ENCODE measurements at places on chromosomes 7 and 10.

DNA sequence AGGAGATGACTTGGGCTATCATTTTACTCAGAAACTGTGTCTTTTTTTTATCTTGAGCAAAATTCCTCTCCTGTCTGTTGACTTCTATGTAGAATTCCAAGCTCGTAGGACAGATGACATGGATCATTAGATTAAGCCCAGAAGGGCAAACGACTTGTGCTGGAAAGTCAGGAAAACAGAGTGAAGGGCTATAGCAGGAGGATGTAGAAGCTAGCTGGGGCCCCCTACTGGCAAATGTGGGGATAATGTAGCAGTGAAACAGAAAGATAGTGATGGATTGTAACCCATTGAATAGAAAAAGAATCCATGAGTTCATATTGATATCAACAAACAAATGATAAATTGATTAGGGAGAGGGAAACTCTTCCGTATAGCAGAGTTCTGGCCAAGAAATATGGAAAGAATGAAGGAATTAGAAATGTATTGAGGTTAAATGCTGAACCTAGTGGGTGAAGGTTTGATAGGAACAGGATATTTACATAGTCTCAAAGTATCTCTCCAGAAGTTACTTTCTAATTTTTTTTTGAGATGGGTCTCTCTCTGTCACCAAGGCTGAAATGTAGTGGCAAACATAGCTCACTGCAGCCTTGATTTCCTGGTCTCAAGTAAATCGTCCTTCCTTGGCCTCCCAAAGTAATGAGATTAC lies 103.6 kb downstream of the LYZL1 start:
- DNase-seq: peak; percentile 10

- DNase-seq: no peak
Observed at GRCh38 chr7:108156897-108157605, 26.9 kb upstream of the LAMB4 start.

DNA sequence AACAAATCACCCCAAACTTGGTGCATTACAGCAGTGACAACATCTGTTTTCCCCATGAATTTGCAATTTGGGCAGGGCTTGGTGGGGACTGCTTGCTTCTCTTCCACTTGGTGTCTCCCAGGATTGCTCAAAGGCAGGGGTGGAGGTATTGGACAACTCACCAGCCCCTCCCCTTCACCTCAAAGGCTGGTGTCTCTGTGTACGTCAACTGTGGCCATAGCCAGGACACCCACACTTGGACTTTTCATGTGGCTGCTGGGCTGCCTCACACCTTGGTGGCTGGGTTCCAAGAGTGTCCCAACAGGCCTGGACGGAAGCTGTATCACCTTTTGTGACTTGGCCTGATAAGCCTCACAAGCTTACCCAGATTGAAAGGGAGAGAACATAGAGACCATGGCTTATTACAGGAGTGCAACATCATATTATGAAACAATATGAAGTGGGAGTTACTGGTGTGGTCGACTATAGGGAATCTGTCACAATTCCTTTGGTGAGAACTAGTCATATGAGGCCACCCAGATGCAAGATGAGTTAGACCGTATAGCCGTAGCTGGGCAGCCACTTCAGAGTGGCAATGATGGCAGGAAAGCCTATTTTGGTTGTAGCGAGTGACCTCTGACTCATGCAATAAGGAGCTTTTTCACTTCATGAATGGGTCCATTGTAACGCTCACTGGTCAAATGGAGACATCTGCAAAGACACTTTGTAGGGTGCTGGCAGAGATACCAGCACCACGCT lies 187.6 kb upstream of the ITGB1 start:
- no peak for DNase-seq

DNA sequence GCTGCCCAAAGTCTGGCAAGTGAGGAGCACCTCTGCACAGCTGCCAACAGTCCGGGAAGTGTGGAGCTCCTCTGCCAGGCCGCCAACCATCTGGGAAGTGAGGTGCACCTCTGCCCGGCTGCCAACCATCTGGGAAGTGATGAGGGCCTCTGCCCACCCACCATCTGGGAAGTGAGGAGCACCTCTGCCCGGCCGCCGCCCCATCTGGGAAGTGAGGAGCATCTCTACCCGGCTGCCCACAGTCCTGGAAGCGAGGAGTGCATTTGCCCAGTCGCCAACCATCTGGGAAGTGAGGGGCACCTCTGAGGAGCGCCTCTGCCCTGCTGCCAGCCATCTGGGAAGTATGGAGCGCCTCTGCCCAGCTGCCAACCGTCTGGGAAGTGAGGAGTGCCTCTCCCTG lies 893.7 kb downstream of the TYW1 start:
- DNase-seq: no peak

GRCh38 chr10:42149722-42150427 lies 488.5 kb downstream of the ZNF33B start:
- DNase-seq: no peak

- no peak for DNase-seq
Observed at GRCh38 chr10:119806334-119807130, 66.1 kb downstream of the MCMBP start.

DNA sequence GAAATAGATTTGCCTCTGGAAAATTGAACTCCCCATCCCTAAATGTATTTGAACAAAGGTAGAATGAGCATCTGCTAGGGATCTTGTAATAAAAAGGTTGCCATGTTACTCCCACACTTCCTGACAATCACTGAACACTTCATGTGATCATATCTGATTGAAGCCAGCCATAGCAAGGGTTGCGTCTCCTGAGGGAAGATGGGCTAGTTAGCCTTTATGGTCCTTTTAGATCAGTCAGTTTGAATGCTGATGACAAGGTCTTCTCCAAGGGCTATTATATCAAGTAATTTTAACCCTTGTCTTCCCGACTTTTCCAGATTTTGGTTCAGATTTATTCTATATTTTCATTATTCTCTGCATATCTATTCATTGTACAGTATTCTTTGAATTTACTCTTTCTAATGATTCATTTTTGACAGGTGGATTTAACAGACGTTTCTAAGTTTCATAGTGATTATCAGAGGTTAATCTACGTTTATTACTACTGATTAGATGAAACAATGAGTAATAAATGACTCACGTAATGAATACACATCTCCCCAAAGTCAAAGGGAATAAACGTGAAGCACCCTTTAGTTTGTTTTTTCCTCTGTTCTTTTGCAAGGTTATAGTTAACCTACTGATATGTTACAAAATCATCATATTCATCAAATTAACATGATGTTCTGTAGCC lies 28.1 kb downstream of the CSGALNACT2 start:
- no peak for DNase-seq

- DNase-seq: no peak
Observed at GRCh38 chr10:50431133-50431532, 179.8 kb upstream of the ASAH2 start.

DNA sequence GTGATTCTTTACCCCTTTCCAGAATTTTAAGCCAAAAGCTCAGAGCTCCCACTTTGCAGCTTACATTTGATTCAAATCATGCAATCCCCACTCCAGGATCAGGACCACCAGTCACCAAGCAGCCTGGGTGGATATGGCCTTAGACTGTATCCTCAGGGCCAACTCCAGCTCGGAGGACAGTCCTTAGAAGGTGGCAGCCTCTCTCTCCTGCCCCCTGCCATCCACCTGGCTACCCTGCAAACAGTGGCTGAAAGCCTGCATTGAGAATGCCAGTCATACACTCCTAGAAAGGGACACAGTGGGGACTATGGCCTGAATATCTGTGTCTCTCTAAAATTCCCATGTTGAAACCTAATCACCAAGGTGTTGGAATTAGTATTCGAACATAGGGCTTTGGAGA lies 50.0 kb upstream of the KCNMA1 start:
- no peak for DNase-seq

GRCh38 chr10:70323138-70323696 lies 39.4 kb upstream of the NPFFR1 start:
- no peak for DNase-seq

- peak; percentile 36 for DNase-seq
Observed at GRCh38 chr10:93080350-93081046, 6.8 kb downstream of the CYP26A1 start.

GRCh38 chr7:130917669-130918128 lies 183.7 kb upstream of the KLF14 start:
- no peak for DNase-seq

DNA sequence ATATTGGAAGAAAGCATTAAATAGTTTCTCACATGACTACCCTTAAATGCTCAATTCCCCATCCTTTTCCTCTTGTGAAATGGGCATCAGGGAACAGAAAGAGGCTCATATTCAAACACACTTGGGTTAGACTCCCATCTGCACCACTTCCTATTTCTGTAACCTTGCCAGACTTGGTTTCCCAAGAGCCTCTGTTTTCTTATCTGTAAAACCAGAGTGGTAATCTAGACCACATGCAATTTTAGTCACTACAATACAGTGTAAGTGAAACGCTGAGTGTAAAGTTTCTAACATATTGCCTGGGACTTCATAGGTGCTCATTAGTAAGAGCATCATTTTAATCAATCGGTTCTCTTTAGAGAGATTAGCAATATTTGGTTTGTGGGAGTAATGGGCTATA lies 136.3 kb downstream of the SORCS1 start:
- DNase-seq: no peak

GRCh38 chr7:100640517-100641440 lies 573 bp downstream of the TFR2 start:
- DNase-seq: no peak

GRCh38 chr10:4332764-4333458 lies 493.1 kb upstream of the AKR1E2 start:
- no peak for DNase-seq

GRCh38 chr10:78261291-78261690 lies 227.6 kb downstream of the RPS24 start:
- DNase-seq: no peak

GRCh38 chr7:12210179-12211053 lies 678 bp upstream of the TMEM106B start:
- peak; percentile 64 for DNase-seq
